Bladder microvascular endothelial cell (primary cell): ENCODE measurements at places on chromosomes 12 and 14. TPM values are rescaled to one million over a fixed set of nuclear protein-coding genes. Genes with fewer than 3 reads are reported as not detected.

FOXN3 gene
- total RNA-seq: 11.0 and 43.1 TPM in 2 replicates

SCNN1A gene
- 0.16 TPM in 1 of 2 replicates, not detected in the other for total RNA-seq

SLC11A2 gene
- 26.9 and 51.0 TPM in 2 replicates for total RNA-seq

SLC7A8 gene
- not detected in 2 replicates for total RNA-seq

TNS2 gene
- total RNA-seq: 24.3 and 36.3 TPM in 2 replicates

DPPA3 gene
- not detected in 2 replicates for total RNA-seq
